A673 (cell line): ENCODE measurements at places on chromosomes 1 and 21. TPM values are rescaled to one million over a fixed set of nuclear protein-coding genes. Genes with fewer than 3 reads are reported as not detected.

PLA2G2C gene
- not detected in 2 replicates for total RNA-seq

LCA5L gene
- total RNA-seq: 0.69 and 1.3 TPM in 2 replicates

- H3K27ac ChIP-seq: no peak overlapping the region
- H3K36me3 ChIP-seq: peaks cover 6% of the 10 kb centered on the region
- DNase-seq: no peak
- H3K27me3 ChIP-seq: no peaks in the 10 kb centered on the region
- H3K4me1 ChIP-seq: peaks cover 43% of the 10 kb centered on the region
Measured at GRCh38 chr1:21626921-21627339, 42.2 kb downstream of the RAP1GAP start.

- H3K27me3 ChIP-seq: no peaks in the 10 kb centered on the region
- no peak for DNase-seq
- H3K4me3 ChIP-seq: no peak overlapping the region
- peaks cover 41% of the 10 kb centered on the region for H3K36me3 ChIP-seq
- H3K4me1 ChIP-seq: peaks cover 3% of the 10 kb centered on the region
Measured at GRCh38 chr1:11676386-11677103, 4.4 kb downstream of the MAD2L2 start.

DNA sequence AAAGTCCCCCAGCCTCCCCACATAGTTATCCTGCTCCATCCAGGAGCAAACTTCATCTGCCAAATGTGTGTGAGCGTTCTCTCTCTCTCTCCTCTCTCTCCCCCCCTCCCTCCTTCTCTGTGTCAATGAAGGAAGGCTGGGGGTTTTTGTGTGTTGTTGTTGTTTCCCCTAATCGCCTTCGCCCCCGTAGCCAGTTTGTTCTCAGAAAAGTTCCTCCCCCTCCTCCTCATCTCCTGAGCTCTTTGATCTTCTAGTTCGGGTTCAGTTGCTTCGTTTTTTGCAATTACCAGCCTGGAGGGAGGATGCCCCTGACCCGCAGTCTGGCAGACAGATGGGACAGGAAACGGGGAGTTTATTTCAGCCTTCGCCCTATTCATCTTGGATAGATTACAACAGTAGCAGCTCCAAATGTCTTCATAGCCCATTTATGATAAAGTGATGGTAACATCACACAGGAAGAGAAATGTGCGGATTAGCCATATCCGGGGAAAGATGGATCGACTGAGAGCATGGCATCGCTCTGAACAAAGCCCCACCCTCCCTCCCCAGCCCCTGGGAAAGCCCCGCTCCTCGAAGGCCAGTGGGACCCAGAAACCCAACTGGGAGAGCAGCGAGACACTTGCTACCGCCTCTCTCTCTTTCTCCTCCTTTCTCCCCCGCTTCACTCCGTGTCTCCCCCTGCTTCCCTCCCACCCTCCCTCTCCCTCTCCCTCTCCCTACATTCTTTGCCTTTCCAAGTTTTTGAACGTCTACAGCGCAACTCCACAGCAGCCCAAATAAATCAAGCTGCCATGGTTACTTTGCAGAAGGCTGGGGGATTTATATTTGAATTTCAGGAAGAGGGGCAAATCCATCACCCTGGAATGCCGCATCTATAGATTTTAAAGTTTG lies 139.7 kb upstream of the ARHGEF16 start:
- peaks cover 23% of the 10 kb centered on the region for H3K4me1 ChIP-seq
- H3K27ac ChIP-seq: no peak overlapping the region
- H3K27me3 ChIP-seq: no peaks in the 10 kb centered on the region
- H3K4me3 ChIP-seq: no peak overlapping the region

GRCh38 chr1:181113059-181113641 lies 24.6 kb downstream of the IER5 start:
- no peak overlapping the region for H3K27ac ChIP-seq
- no peak overlapping the region for H3K4me3 ChIP-seq
- no peak for DNase-seq
- H3K36me3 ChIP-seq: no peaks in the 10 kb centered on the region
